ENCODE measurements at places on chromosomes 5 and 9. TPM values are rescaled to one million over a fixed set of nuclear protein-coding genes. Genes with fewer than 3 reads are reported as not detected.

DNA sequence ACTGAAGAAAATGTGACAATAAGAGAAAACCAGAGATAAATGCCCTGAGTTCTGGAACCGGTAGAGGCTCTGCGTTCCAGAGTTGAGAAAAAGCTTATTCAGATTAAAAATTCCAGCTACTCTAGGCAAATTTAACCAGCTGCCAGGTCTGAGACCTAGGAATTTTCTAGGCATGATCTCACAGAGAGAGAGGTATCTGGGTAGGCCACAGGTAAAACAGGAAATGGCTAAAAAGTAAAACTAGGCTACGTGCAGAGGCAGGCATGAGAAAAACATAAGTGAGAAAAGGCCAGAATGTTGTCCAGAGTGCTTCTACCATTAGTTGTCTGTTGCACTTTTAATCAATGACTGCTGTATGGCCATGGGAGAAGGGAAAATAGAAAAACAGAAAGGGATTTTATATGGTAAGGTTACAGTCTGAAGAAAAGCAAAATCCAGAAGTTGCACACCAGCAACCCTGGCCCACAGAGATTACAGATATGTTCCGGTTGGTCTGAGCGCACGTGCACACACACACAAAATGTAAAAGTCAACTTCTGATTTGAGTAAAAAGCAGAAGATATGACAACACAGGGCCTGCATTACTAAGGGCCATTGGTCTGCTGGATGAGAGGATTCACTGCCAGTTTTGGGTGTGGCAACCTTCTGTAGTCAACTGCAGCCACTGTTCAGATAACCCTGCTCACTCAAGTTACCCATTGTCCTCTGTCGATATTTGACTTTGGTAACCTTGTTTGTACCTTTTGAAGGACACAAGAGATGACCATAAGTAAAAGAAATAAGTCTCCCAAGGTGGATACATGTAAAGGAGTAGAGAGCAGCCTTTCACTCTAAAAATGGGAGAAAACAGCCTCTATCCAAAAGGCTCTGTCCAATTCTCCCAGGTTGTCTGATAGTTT, 266.0 kb downstream of the DTWD2 start:
- DNase-seq, result no peak

DNA sequence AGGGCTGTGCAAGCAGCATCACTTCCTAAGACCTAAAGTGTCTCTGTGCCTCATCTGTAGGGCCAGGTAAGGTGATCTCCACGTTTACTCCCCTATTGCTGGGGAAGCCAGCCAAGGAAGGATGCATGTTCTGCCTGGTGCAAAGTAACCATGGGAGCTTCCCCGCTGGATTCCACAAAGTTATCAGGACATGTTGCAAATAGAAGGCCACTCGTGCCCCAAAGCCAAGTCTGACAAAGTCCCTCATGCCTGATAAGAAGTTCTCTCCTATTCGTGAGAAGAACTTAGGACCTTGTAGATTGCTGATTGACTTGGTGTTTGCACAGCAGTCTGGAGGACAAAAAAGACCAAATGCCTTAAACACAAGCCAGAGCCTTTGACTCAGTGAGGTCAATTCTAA, 81.5 kb downstream of the FAM114A2 start:
- DNase-seq, result no peak

DNA sequence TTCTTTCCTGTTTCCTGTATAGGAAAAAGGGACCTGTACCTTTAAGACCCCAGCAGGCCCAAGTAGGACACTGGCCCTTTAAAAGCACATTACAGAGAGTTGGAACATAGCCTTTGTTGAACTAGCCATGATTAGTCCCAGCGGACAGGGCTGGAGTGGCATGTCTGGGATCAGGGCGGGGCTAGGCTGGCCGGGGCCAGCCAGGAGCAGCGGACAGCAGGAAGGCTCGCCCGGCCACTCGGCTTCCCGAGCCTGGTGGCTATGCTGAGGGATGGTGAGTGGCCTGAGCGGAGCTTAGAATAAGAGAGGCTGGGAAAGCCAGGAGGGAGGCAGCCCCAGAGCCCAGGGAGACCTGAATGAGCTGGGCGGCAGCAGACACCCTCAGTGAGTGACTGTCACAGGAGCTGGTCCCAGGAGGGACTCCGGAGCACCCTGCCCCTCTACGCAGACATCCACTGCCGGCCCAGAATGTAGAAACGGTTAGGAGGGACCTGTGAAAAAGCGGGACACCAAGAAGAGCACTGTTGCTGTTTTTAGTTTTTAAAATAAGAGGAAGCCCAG, 92.1 kb downstream of the DAB2IP start:
- peak; percentile 72 for DNase-seq

- DNase-seq, result no peak
Observed at GRCh38 chr9:68705531-68706362, 707 bp downstream of the PIP5K1B start.

DNA sequence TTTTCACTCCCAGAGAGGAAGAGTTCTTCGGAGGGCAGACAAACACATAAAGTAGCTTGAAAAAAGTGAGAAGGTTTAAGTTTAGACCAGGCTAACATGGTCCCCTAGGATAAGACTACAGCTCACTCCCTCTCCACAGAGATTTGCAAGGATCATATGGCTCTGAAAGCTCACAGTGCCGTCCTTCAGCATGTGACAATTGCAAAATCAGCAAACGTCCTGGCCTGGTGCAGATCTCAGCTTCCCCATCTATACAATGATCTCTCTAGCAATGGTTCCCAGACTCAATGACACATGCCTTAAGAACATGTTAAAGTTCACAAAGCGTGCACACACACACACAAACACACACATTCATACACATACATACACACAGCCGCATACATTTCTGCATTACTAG, 327.6 kb downstream of the ACTL7B start:
- no peak for DNase-seq

GRCh38 chr9:98807070-98807813, at the start of gene GALNT12:
GALNT12 (plus strand) TSS chr9:98807670; CDS start chr9:98807699, 29 bp downstream.
- DNase-seq, result no peak

Gene GABRA1
- not detected for total RNA-seq

Gene DOK3
- 11.1 TPM for total RNA-seq

Gene EHMT1
- 136 TPM for total RNA-seq

Gene SH3GL2
- not detected for total RNA-seq

Gene BTF3
- total RNA-seq, result 361 TPM
